ENCODE measurements at places on chromosomes 2 and 18.

- no peak for DNase-seq
These were observed 211.8 kb downstream of the SLC8A1 start for GRCh38 chr2:40240070-40240469.

DNA sequence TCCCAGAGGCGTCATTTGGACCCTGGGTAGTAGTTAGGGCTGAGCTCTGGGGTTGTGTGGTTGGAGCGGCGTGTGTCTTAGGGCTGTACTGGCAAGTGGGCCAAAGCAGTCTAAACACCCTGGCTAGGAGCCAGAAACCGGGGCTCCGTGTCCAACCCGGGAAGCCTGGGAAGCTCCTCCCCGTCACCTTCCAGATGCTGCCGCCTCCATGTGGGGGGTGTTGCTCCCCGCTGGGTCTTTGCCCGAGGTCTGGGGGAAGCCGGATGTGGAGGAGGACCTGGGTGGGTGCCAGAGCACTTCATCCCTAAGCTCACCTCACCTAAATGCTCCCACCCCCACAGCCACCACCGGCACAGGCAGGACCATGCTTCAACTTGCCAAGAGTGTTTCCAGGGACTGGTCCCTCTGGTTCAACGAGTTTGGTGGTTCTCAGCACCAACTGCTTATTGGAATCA is 25.4 kb downstream of the TET3 start:
- peak; percentile 28 for DNase-seq

DNA sequence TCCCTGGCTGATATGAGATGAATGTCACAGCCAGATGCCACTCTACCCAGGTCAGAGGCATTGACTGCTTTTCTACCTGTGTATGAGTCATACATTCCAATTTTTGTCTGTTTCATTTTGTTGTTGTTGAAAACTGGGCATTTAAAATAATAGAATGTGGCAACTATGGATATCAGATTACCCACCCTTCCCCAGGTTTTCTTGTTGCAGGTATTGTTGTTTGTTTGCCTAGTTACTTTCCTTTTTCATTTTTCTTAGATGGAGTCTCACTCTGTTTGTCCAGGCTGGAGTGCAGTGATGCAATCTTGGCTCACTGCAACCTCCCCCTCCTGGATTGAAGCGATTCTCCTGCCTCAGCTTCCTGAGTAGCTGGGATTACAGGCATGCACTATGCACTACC is 70.2 kb downstream of the LRRC30 start:
- DNase-seq: no peak

DNA sequence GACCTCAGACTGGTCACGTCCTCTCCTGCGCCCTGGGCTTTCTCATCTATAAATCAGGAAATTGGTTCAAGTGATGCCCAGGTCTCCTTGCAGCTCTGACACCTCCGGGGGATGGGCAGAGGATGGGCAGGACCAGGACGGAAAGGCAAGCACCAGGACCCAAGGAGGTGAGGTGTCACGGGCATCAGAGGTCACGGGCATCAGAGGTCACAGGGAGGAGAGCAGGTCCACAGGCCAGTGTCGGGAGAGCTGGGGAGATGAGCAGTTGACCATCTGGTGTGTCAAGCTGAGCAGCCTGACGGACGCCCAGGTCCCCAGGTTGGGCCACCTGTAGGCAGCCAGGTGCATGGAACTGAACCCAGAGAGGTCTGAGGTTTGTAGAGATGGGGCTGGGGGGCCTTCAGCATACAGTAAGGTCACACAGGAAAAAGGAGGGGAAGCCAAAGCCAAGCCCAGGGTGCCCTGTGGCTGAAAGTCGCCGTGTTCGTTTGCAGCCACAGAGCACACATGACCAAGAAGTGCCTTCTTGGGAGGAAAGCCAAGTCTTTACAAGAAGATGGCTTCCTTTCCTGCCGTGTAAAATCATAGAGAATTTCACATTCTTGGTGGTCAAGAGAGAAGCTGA is 240.4 kb downstream of the ATAD2B start:
- no peak for DNase-seq

DNA sequence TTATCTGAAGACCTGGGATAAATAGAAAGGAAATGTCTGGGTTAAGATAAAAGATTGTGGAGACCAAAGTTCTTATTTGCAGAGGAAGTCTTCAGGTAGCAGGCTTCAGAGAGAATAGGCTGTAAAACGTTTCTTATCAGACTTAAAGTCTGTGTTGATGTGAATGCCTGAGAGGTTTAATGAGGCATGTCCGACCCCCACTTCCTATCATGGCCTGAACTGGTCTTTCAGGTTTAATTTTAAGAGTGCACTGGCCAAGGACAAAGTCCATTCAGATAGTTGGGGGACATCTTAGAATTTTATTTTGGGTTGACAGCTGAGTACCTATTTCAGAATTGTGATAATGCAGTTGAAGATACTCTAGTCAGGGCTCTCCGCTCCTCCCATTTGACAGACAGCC is 92.1 kb downstream of the ATL2 start:
- no peak for DNase-seq

- DNase-seq: no peak
These were observed 654.2 kb upstream of the PKDCC start for GRCh38 chr2:41393621-41394020.

GRCh38 chr18:70432804-70433400 is 144.1 kb downstream of the SOCS6 start:
- DNase-seq: no peak

- DNase-seq: no peak
These were observed 256.6 kb downstream of the PIEZO2 start for GRCh38 chr18:10892786-10893185.

- DNase-seq: no peak
These were observed 105.2 kb downstream of the RBM43 start for GRCh38 chr2:151156431-151156830.

DNA sequence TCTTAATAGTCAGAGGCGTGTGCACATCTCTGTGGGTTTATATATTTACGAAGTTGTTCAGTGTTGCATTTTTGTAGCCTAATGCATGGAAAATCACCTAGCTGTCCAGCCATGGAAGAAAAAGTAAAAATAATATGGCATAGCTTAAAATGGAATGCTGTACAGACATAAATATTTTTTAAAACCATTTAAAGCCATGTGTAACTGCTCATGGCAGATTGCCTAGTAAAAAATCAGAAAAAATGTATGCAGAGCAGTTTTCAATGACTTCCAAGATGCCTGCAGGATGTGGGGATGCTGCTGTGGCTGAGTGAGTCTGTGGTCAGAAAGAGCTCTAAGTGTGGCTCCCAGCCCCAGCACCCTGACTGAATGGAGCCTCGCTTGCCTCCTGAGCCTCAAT is 64.8 kb upstream of the ALKAL2 start:
- no peak for DNase-seq

- no peak for DNase-seq
These were observed 59.8 kb downstream of the ANO7 start for GRCh38 chr2:241248289-241248688.

- no peak for DNase-seq
These were observed 72.1 kb downstream of the TTC32 start for GRCh38 chr2:19829672-19830071.
